ENCODE measurements at places on chromosomes 1 and 21. TPM values are rescaled to one million over a fixed set of nuclear protein-coding genes. Genes with fewer than 3 reads are reported as not detected.

DNA sequence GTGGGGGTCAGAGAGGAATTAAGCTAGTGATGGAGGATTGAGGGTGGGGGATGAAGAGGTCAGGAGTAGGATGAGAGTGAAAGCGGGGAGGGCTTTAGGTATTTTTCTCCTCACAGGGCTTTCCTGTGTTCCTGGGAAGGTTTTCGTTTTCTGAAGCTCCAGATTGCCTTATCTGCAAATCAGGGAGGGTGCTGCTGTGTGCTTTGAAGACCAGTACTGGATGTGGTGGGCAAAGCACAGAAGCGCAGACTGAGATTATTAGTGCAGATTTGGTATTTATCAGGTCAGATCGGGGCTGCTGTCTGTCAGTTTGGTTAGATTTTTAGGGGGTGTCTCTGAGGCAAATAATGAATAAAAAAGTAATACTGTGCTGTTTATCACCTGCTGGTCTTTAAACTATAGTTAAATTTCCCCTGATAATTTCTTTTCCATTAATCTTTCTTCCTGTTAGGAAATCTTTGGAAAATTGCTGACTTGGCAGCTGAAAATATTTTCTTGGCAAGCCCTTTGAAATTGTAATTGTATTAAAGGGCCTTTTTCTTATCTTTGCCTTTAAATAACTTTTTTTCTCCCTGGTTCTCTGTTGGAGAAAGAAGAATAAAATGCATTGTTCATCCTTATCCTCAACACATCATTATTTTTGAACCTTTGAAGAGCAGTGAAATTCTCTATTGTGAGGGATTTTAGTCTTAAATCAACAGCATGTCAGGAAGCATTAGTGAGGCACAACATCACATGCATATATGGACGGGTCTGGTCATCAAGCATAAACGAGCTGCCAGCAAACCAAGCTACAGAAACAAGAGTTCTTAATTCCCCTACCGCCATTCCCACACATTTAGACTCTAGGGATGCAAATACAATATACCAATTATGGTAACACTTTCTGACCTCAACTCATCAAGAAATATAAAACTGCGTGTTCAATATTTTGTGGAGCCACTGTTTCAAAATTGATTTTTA, 139.6 kb downstream of the S1PR1 start:
- DNase-seq, result no peak

GRCh38 chr1:155598842-155599331, 11.1 kb upstream of the MSTO1 start:
- DNase-seq, result no peak

- no peak for DNase-seq
Measured at GRCh38 chr1:68454534-68454933, 4.8 kb upstream of the RPE65 start.

GRCh38 chr21:28971171-28971570, 21.5 kb downstream of the LTN1 start:
- DNase-seq, result no peak

- no peak for DNase-seq
Measured at GRCh38 chr1:231750296-231750695, 123.7 kb downstream of the DISC1 start.

- no peak for DNase-seq
Measured at GRCh38 chr1:172938681-172939080, 112.1 kb downstream of the TNFSF18 start.

- no peak for DNase-seq
Measured at GRCh38 chr1:44292651-44293050, 62.4 kb downstream of the ERI3 start.

DNA sequence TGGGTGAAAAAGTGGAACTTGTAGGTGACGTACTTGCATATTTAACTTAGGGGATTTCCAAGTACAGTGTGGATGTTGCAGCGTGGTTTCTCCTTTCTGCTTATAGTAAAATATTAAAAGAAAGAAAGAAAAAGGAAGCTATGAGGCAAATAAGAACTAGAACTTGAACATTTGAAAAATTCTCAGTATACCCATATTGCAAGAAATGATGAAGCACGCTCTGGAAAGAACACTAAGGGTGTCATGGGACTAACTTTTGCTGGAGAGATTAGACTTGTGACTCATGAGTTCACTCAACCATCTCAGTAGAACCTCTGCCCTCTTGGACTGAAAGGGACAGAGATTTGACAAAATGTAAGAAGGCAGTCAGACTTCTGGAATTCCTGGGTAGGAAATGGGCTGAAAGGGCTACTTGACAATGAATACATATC, 704.5 kb upstream of the ADGRL4 start:
- DNase-seq, result no peak

GRCh38 chr1:47644212-47644573, 206.3 kb downstream of the FOXD2 start:
- DNase-seq, result peak; percentile 55

GRCh38 chr1:151710187-151710840, 6.3 kb downstream of the CELF3 start:
- DNase-seq, result peak; percentile 79

GRCh38 chr1:58994664-58995063, 210.8 kb upstream of the JUN start:
- DNase-seq, result no peak

DNA sequence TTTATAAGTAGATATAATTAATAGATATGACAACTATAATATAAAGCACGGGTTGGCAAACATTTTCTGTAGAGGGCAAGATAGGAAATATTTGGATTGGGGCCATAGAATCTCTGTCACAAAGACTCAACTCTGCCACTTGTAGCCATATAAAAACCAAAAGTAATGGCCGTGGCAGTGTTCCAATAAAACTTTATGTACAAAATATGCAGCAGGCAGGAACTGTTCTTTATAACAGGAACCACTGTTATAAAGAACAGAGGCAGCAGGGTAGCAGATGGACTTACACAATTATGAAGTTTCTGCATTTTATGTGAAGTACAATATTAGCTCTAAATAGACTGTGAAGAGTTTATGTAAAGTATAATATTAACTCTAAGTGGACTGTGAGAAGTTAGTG, 16.9 kb upstream of the QSOX1 start:
- no peak for DNase-seq

- peak; percentile 38 for DNase-seq
Measured at GRCh38 chr21:38228115-38228514, 28.7 kb upstream of the KCNJ15 start.

DNA sequence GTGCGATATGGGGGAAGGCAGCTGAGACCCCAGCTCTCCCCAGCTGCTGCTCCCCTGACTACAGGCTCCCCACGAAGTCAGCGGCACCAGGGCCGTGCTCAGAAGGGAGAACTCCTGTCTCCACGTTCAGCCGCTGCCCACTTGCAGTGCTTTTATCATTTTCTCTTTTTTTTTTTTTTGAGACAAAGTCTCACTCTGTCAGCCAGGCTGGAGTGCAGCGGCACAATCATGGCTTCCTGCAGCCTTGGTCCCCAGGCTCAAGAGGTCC, 933 bp upstream of the FTCD start:
- DNase-seq, result peak; percentile 22

DNA sequence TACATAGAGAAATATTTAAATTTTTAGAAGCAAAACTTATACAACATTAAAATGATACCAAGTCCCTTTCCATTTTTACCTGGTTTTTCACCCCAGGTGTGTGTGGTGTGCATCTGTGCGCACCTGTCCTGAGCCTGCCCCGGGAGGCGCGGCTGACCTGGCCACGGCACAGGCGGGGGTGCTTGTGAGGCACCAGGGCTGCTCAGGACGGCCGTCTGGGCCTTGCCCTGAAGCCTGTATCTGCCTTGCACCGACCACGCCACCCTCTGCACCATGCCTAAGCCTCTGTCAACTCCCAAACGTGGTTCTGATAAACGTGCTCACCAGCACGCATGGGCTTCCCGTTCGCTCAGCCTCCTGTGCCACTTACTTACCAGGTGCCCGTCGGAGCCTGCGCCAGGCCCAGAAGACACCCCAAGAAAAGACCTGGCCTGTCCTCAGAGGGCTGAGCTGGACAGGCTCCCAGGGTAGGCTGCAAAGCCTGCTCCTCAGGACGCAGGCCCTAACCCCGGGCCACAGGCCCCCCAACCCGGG, 20.9 kb downstream of the PANK4 start:
- DNase-seq, result peak; percentile 69

- no peak for DNase-seq
Measured at GRCh38 chr1:80607064-80607463, 1193.7 kb upstream of the ADGRL2 start.

DNA sequence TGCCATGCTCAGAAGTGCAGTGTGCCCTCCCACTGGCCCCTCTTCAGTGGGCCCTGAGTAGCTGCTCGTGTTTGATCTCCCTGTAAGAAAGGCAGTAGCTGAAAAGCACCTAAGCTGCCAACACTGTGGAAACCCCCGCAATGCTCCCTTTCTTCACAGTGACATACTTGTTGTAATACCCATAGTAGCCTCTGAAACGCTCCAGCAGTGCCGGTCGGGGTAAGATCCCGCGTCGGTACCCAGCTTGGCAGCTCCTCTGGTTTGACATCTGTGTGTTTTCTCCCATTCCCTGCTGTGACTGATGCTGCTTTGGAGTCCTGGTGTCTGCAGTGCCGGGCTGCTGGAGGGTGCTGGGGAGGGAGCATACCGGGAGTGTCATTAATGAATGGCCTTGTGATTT, 3.6 kb downstream of the CHAF1B start:
- DNase-seq, result peak; percentile 73

- no peak for DNase-seq
Measured at GRCh38 chr1:60994828-60995492, 87.4 kb upstream of the NFIA start.

DNA sequence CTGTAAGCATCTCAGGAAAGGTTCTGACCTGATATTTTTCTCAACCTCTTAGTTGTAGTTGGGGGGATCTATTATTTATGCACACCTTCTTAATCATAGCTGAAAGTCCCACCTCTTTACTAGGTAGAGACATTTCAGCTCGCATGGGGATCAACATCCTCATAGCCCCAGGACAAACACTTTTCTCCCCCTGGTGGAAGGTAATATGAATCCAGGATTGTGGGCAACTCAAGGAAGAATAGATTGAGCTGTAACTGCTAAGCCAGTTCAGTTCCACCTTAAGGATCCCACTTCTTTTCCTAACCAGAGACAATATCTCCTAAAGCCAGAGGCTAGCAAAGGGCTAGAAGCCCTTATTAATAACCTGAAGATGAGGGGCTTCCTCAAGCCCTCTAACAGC, 25.4 kb upstream of the SMYD3 start:
- DNase-seq, result no peak

GRCh38 chr1:17472814-17473213, 33.3 kb upstream of the RCC2 start:
- no peak for DNase-seq

DNA sequence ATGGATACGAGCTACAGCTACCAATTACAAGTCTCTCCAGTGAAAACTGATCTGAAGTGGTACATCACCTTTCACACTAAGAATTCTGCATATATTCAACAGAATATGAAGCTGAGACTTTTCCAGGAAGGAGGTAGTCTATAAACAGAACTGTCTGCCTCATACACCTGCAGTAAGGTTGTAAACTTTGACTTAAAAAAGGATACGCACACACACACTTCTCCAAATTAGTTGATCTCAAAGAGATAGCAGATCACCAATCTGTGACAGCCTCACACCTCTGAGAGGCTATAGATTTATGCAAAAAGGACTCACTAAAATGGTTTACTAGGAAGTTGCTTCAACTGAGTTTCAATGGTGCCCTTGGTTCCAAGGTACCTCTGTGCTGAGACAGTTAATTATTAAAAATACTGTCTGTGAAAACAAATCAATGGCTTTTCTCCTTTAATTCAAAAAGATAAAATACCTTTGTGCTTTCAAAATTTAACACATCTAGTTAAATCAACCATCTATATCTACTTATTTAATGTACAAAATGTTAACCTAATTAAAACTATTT, 17.9 kb downstream of the ELK4 start:
- no peak for DNase-seq

DNA sequence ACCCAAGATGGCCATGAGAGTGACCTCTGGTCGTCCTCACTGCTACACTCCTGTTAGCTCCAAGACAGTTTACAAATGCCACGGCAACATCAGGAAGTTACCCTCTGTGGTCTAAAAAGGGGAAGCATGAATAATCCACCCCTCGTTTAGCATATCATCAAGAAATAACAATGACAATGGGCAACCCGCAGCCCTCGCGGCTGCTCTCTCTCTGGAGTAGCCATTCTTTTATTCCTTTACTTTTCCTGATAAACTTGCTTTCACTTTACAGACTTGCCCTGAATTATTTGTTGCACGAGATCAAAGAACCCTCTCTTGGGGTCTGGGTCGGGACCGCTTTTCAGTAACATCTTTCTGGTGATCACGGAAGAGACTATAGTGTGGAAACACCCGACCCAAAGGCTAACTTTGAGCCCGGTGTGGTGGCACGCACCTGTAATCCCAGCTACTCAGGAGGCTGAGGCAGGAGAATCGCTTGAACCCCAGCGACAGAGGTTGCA, 19.8 kb upstream of the COX20 start:
- peak; percentile 32 for DNase-seq

DNA sequence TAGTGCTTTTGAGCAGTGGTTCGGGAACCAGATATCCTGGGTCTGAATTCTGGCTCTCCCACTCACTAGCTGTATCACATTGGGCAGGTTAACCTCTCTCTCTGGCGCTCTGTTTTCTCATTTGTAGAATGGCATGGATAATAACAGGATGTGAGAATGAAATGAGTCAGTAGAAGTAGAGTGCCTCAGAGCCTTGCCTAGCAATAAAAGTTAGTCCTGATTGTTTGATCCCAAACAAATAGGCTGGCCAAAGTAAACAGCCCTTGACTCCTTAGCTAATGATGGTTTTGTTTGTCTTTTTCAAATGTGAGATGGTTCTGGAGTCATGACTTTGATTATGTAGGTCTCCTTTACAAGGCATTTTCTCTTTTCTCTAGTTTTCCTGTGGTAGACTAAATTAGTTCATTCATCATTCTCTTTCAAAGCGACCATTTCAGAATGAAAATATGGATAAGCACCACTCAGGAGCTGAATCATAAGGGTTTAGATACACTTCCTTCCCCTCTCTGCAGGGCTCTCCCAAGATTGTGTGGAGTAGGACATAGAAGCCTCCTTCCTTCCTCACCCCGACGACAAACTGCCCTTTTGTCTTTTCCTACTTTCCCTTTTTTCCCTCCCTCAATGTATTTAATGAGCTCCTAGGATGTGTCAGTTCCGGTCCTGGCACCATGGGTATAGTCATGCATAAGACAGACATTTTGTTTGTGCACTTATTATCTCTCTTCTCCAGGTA, 23.1 kb downstream of the KIAA0040 start:
- no peak for DNase-seq

DNA sequence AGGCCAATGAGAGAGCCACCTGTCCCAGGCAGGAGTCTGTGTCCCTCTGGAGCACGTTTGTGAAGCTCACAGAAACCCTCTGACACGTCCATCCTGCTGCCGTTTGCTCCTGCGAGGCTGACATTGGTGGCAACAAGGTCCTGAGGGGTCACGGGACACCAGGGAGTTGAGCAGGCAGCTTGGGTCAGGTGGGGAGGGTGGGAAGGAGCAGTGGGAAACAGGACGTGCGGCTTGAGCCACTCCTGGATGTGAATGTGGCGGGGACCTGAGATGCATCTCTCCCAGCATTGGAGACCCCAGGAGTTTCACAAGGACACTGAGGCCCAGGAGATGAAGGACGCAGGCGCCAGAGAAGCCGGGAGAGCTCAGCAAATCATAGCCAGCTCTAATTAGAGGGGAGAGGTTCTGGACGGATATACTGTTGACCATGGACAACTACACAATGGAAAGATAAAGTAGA, 149.0 kb downstream of the PEX14 start:
- DNase-seq, result no peak

NBPF10 gene
- 0.42 TPM for total RNA-seq

LYPD8 gene
- total RNA-seq, result not detected

CLCA4 gene
- total RNA-seq, result not detected

ASCL5 gene
- total RNA-seq, result not detected

ACTA1 gene
- 0.67 TPM for total RNA-seq

WDR26 gene
- total RNA-seq, result 41.2 TPM

SLC39A1 gene
- total RNA-seq, result 310 TPM

CD1C gene
- total RNA-seq, result not detected

IL20 gene
- total RNA-seq, result not detected

KRTAP12-3 gene
- not detected for total RNA-seq

DHCR24 gene
- total RNA-seq, result 278 TPM
